ENCODE measurements at places on chromosomes 4 and X. TPM values are rescaled to one million over a fixed set of nuclear protein-coding genes. Genes with fewer than 3 reads are reported as not detected.

DNA sequence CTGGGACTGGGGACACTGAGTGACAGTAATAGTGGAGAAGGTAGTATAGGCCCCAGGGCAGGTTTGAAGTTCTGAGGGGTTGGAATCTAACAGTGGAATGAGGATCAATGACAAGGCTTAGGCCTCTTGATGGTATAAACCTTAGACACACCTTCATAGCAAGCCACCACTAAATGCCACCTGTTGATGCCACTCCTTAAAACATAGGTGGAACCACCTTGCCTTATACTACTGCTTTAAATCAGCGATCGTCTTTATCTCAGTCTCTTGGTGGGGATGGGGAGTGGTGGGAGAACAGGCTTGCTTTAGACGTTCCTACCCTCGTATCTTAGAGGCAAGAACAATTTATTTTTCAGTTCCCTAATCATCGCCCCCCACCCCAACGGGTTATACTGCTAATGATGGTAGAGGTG is 1.2 kb downstream of the RAB33B start:
- DNase-seq: no peak

DNA sequence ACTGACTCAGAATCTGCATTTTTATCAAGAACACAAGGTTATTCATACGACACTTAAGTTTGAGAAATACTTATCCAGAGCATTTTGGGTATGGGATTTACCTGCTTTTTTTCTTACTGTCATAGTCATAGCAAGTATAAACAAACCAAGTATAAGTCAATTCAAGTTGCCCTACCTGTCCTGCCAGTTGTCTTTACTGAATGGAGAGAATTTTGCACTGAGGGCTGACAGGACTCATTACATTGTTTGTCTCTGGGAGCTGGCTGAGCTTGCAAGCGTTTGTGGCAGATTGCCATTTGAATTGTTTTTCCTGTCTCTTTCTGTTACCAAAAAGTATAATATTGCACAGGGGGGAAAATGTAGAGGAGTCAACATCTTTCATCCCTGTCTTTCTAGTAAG is 278.9 kb upstream of the MAGEC2 start:
- DNase-seq: no peak

Gene ZNF732
- not detected for total RNA-seq

Gene MSX1
- total RNA-seq: 1.8 TPM

Gene GATB
- 87.5 TPM for total RNA-seq

- no peak for DNase-seq
Measured at GRCh38 chrX:14309431-14309830, 219.9 kb upstream of the GLRA2 start.

Gene PAGE4
- not detected for total RNA-seq

DNA sequence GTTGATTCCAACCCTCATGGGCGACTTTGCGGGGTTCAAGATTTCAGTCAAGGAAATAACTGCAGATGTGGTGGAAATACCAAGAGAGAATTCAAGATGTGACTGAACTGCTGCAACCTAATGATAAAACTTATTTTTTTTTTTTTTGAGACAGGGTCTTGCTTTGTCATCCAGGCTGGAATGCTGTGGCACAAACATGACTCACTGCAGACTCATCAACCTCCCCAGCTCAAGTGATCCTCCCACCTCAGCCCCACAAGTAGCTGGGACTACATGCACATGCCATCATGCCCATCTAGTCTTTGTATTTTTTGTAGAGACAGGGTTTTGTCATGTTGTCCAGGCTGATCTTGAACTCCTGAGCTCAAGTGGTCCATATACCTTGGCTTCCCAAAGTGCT is 19.5 kb upstream of the WDFY3 start:
- DNase-seq: no peak

Gene RTL3
- total RNA-seq: not detected

DNA sequence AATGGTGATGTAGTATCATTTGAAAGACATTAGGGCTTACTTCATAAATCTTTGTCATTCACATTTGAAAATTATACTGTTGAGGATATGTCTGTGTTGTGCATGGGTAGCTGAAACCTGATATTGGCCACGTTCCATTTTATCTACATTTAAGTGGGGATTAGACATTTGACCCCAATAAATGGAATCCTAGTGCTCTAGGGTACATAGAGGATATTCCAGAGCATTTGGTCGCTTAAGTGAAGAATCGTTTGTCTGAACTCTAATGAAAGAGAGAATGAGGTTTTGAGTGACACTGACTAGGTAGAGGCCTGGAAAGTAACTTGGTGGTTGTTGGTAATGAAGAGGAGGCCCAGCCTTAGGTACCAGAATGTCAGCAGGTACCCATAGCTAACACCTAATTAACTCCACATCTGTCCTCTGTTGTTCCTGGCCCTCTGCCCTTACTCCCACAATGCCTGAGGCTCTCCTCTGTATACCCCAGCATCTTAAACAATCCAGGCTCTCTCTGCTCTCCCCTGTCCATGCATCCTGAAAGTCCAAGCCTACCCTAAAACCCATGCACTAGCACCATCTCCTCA is 299.5 kb upstream of the KLF3 start:
- DNase-seq: no peak

Gene SSX4B
- not detected for total RNA-seq

DNA sequence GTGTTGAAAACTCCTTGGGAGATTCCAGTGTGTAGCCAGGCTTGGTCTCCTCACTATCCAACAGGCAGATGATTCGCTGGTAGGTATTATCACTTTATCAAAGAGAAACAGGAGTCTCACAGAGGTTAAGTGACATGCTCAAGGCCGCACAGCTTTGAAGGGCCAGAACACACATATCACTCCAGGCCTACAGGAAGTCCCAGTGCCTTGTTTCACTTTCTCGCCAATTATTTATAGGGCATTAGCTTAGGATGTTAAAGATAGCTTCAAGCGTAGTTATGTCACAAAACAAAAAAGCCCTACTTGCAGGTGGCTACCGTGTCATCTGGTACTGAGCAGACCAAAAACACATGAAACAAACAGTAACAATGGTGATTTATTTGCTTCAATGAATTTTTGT is 13.2 kb downstream of the ATP8A1 start:
- DNase-seq: no peak

Gene SPACA5
- not detected for total RNA-seq

- DNase-seq: peak; percentile 27
Measured at GRCh38 chrX:67563469-67564448, 19.9 kb downstream of the AR start.

Gene TREX2
- 0.91 TPM for total RNA-seq

Gene TAF7L
- total RNA-seq: not detected

GRCh38 chrX:136711147-136711546 is 63.2 kb downstream of the CD40LG start:
- peak; percentile 67 for DNase-seq

GRCh38 chrX:74351760-74352159 is 47.8 kb downstream of the ZCCHC13 start:
- DNase-seq: no peak

DNA sequence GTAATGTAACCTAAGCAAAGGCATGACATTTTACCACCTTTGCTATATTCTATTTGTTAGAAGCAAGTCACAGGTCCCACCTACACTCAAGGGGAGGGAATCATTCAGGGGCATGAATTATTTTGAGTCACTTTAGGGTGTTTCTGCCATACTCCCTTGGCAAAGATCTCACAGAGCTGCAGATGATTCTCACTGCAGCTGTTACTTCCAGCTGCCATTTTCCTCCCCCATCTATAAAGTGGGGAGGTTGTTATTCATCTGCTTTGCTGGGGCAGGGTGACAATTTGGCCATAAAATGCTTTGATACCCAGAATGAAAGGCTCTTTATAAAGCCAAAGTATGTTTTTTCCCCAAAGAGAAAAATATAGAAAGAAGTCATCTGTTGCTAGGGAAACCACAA is 136.5 kb upstream of the SMIM31 start:
- no peak for DNase-seq

Gene CLCN4
- total RNA-seq: 27.0 TPM

Gene ADAM29
- total RNA-seq: not detected

DNA sequence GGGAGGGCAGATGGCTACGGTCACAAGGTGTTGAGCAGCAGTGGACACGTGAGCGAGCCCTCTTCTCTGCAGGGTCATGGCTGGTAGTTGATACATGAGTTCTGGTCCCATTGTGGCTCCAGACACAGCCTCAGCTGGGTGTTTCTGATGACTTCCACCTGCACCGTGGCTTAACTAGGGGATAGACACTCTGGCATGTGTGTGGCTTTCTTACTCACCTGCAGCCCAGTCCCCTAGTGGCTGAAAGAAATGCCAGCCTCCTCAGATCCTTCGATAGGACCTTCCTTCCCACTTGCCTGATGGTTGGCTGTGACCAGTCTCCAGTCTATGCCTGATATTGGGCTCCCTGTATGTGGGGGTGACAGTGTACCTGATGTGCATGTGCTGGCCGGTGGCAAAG is 5.0 kb downstream of the GPR78 start:
- DNase-seq: no peak

- DNase-seq: no peak
Measured at GRCh38 chrX:23732704-23733103, 10.4 kb downstream of the ACOT9 start.

Gene HSFX2
- 1.3 TPM for total RNA-seq

Gene TLR1
- 7.4 TPM for total RNA-seq

GRCh38 chr4:31649878-31650277 is 929.7 kb downstream of the PCDH7 start:
- no peak for DNase-seq

Gene CFP
- total RNA-seq: 6.1 TPM

GRCh38 chrX:109629310-109629709 is 4.3 kb upstream of the KCNE5 start:
- no peak for DNase-seq

Gene PCDH7
- 14.5 TPM for total RNA-seq

DNA sequence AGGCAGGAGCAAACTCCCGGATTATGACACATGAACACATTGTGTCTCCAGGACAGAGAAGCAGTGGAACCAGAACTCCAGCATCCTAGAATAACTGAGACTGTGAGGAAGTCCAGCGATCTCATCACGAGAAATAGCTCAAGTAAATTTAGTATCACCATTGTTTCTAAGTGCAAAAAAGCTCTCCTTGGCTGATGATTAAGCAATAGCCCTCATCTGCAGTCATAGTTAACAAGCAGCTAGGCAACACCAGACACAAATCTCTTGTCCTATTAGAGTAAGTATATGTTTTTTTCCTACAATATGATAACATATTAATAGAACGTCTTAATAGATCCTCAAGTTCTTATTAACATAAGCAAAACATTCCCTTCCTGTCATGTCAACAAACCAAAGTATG is 2.4 kb upstream of the CFAP299 start:
- DNase-seq: no peak

DNA sequence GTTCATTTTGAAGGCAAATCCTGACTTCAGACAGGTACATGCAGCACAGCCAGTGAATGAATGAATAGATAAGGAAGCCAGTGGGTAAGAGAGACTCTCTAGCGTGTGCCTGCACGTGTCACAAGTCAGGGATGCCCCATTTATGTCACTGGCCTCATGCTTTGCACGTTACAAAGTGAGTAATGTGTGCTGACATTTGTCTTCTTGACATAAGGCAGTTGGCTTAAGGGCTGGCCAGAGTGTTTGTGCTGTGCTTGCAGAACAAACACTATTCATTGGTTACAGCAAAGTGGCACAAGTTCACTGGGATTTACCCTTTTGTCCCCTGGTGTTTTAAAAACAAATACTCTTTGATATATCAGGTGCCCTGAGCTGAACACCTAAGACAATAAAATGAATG is 55.9 kb downstream of the CRMP1 start:
- no peak for DNase-seq

Gene USP17L29
- not detected for total RNA-seq

DNA sequence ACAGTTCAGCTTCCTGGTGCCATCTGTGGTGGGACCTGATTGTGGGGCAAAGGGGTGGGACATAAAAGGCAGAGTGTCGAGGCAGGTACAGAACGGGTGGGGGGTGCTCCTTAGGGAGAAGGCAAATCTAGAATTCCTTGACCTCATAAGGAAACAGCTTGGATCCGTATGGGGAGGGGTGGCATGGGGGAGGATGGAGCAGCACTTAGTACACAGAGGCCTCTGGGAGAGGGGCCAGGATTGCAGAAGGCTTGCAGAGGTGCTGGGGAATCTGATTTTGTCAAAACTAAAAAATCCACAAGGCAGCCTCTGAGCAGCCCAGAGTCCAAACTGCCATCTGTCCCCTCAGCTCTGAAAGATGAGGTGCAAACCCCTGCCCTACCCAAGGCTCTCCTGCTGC is 2.3 kb upstream of the EMD start:
- no peak for DNase-seq

Gene TCP11X1
- not detected for total RNA-seq

DNA sequence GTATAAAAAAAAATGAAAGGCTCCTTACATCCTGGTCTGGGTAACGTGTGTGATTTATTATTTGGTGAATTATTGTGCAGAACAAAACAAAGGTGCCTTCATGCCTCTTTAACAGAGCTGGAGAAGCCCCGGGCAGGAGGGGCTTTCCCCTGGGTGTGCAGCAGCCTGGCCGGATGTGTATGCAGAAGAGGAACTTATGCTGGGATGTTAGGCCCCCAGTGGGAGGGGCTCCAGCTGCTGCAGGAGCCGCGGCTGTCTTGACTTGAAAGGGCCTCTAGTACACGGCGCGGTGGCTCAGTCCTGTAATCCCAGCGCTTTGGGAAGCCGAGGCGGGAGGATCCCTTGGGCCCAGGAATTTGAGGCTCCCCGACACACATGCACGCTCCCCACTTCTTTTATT is 16.0 kb downstream of the CCNQ start:
- DNase-seq: peak; percentile 14

- no peak for DNase-seq
Measured at GRCh38 chr4:166675411-166675810, 558.9 kb downstream of the SPOCK3 start.

- no peak for DNase-seq
Measured at GRCh38 chr4:105753361-105753760, 44.8 kb downstream of the GSTCD start.

DNA sequence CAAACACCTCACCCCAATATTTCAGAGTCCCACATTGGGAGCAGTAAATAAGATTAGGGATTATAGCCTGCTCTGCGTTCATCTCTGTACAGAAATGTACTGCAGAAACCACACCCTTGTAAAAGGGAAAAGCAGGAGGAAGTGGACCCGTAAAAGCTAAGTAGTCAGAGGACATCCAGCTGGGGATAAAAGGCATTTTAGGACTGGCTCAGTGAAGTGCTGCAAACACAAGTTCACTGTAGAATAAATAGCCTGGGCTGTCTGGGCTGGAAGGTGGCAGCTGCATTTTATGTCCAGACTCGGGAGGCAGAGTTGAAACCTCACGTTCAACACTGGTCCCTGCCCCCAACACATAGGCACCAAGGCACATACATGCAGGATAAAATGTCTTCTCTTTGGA is 178.7 kb upstream of the FAT1 start:
- no peak for DNase-seq

Gene FGFBP2
- 18.1 TPM for total RNA-seq

DNA sequence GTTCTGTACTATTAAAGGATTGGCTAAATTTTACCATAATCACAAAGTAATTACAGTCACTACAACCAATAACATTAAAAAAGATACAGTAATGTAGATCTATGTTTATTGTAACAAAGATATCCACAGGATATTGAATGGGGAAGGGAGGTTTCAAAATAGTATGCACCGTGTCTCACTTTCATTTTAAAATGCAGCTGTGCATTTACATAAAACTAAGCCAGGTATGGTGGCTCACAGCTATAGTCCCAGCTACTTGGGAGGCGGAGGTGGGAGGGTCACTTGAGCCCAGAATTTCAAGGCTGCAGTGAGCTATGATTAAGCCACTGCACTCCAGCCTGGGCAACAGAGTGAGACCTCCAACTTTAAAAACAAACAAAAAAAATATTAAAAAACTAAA is 8.5 kb downstream of the SRP72 start:
- no peak for DNase-seq
